ENCODE measurements at places on chromosomes 16 and 17. TPM values are rescaled to one million over a fixed set of nuclear protein-coding genes. Genes with fewer than 3 reads are reported as not detected.

GRCh38 chr17:8359769-8360168, 16.7 kb downstream of the KRABD2 start:
- DNase-seq: no peak

GRCh38 chr16:81526199-81526598, 81.6 kb downstream of the CMIP start:
- no peak for DNase-seq

DNA sequence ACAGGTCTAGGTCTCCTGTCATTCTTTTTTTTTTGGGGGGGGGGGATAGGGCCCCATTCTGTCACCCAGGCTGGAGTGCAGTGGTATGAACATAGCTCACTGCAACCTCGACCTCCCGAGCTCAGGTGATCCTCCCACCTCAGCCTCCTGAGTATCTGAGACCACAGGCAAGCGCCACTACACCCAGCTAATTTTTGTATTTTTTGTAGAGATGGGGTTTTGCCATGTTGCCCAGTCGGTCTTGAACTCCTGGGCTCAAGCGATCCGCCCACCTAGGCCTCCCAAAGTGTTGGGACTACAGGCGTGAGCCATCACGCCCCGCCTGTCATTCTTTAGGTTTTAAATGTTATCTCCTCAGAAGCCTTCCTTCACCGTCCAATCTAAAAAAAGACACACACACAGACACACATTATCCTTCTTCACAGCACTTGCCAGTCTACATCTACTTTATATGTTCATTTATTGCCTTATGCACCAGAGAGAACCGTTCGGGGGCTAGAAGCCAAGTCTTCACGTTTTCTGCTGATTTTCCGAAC, 694 bp downstream of the MRPL27 start:
- no peak for DNase-seq

The FGF11 gene
- 24.6 TPM for total RNA-seq

The XYLT1 gene
- 8.4 TPM for total RNA-seq

GRCh38 chr17:47959825-47960655, 2.4 kb upstream of the PRR15L start:
- no peak for DNase-seq

DNA sequence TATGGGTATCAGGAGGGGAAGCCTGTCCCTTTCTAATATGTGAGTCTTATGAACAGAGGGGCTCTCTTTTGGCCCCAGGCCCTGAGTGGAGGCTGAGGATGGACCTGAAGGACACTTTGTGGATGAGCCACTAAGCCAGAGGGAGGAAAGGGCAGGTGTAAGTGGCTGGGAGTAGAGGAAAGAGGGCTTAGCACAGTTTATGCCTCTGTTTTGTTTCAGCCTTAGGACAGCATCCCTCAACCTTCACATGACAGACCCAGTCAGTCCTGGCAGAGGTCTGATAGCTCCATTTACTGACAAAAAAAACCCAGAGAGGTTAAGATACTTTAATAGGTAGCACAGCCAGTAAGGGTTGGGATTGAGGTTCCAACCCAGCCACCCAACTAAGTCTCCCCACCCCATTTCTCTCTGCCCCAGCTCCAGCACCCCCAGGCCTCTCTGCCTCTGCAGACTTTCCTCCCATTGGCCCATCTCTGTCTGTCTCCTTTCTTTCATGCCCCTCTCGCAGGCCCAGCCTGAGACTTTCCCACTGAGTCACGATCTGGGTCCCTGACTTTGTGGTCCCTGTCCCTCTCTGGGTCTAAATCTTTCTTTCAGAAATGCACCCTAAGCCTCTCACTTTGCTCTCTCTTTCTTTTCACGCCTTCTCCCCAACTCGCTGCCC, 4.7 kb upstream of the TBX21 start:
- no peak for DNase-seq

- DNase-seq: no peak
Measured at GRCh38 chr17:56320443-56320842, 167.2 kb downstream of the ANKFN1 start.

DNA sequence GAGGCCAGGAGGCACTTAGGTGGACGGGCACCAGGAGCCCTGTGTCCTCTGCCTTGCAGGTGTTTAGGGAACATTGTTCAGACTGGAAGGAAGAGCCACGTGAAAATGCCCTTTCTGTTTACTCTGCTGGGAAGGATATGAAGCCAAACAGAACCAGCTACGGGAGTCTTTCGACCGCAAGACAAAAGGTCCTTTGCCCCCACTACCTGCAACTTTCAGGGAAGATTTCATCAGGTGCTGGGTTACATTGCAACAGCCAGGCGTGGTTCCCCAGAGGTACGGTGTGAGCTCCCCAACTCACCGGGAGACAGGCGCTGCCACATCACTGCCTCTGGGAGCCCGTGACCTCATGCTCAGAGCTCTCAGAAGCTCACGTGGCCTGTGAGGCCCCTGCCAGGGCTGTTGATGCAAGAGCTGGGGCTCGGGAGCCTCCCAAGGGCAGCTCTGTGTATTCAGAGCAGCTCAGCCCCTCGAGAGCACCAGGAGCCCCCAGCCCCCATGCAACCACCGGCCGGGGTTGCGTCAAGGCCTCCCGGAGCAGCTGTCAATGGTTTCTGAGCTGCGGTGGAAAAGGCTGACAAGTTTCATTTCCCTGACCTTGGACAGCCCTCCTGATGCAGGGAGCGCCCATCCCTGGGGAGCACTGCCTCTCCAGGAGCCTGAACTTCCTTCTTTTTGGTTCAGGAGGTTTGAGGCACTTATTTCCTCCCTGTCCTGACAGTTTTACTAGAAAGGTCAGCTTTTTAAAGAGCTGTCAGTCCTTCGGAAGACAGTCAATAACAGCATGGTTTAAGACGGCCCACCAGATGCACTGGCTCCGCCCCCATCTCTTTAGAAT, 42.1 kb downstream of the TBC1D16 start:
- peak; percentile 87 for DNase-seq

The CCL8 gene
- total RNA-seq: 1.9 TPM

DNA sequence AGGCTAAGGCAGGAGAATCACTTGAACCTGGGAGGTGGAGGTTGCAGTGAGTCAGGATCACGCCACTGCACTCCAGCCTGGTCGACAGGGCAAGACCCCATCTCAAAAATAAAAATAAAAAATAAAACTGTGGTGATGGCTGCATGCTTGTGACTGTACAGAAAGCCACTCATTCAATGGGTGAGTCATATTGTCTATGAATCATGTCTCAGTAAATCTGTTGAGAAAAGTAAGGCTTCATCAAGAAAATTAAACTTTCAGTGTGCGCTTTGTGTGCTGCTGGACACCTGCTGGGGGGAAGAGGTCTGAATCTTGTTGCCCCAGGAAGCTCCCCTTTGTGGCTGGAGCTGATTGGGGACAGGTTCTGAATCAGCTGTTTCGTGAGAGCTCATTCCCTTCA, 11.3 kb downstream of the NUBP1 start:
- DNase-seq: no peak

- DNase-seq: no peak
Measured at GRCh38 chr17:30035369-30035768, 81.2 kb upstream of the NSRP1 start.

- DNase-seq: no peak
Measured at GRCh38 chr16:46947900-46948547, 25.4 kb downstream of the DNAJA2 start.
